ENCODE measurements at places on chromosomes 6 and 20.
A peak's percentile ranks its signal among the peaks of the same experiment; 100 is the strongest.

DNA sequence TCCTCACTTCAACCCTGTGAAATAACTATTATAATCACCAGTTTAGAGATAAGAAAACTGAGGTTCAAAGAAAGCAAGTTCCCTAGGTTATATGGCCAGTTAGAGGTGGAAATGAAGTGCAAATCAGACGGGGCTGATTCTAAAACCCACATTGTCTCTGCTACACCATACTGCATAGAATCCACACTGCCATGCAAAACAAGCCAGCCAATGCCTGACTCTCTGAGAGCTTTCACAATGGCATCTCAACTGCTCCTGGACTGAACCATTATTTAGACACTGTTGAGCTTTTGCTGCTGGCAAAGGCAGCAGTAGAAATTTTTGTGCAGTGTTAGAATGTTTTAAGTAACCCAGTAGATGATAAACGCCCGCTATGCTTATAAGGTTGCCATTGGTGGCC lies 195.2 kb upstream of the CNR1 start:
- DNase-seq = no peak

DNA sequence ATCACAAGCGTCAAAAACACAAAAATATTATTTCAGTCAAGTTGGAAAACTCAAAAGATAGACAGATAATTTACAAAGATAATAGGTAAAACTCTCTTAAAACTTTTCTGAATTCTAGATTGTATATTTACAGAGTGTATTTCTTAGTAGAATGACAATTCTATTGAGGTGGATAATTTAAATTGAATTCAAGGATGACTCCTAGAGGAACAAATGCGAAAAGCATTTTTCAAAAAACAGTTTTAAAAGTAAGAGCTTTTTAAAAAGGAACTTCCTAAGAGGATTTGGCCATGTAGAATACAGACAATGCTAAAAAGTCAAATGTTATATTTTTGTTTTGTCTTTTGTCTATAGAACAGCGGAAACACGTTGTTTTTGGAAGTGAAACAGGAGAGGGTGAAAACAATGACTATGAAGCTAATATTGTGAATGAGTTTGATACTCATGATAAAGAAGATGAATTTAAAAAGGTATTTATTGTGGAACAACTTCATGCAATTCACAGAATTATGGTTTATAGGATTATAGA lies 90.1 kb downstream of the DNAH8 start:
- no peak for DNase-seq

- DNase-seq = no peak
Observed at GRCh38 chr6:6840831-6841291, 252.3 kb downstream of the LY86 start.

DNA sequence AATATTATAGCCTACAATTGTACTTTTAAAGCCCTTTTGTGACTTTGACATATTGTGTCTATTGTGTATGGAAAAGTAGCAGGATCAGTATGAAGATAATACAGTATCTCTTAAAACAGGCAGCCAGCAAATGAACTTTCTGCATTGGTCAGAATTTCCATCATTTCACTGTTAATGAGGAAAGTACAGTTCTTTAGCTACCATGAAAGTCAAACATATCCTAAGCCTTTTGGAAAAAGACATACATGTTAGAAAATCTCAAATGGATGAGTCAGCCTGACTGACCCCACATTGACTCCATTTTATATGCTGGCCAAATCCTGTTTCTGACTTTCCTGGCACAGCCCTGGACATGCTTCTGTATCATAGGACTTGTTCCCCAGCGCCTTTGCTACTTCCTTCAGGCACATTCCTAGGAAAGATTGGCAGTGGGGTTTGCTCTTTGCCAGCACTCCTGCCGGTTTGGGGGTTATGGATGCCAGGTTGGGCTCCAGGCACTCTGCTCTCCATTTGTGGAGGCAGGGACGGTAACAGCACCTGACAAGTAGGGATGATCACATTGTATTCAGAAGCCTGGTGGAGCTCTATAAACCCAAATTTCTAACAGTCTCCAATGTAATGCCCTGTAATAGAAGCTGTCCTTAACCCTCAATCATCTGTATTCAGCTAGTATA lies 43.7 kb downstream of the TOP1 start:
- peak; percentile 49 for DNase-seq

DNA sequence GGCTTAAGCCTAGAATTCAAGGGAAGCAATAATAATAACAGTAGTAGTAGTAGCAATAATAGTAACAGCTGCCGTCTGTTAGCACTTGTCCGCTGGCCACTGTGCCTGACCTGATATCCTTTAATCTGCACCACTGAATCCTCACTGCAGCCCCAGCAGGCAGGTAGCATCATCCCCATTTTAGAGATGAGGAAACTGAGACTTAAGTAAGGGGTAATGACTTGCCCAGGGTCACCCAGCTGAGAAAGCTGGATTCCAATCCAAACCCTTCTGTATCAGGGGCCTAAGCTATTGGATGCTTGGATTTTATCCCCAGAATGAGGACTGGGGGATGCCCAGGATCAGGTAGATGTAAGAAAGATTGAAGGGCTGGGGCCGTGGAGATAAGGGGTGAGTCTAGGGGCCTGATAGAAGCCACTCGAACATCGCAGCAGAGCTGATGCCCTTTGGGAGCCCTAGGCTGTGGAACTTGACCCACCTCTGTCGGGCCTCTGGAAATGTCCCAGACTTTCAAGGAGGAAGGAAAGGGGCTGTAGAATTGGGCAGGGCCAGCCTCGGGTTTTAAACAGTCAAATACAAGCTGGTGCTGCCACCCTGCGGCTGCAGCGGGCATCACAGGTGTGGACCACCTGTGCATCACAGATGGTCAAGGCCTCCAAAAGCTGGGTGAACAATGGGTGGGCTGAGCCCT lies 102.1 kb upstream of the MYL9 start:
- DNase-seq = peak; percentile 47

DNA sequence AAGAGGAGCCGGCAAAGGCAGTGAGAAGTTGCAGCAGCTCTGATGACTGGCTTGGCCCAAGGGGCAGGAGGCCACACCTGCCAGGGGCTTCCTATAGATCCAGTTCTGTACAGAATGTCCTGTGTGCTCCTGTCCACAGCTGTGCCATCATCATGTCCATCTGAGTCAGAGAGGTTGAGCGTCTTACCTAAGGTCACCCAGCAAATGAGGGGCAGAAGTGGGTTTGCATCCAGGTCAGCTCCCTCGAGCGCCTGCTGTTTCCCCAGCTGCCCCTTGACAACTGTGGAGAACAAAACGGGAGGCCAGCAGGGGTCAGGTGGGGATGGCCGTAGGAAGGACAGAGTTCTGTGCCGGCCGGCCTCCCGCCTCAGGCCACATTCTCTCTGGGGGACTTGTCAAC lies 47.6 kb downstream of the DLGAP4 start:
- no peak for DNase-seq

DNA sequence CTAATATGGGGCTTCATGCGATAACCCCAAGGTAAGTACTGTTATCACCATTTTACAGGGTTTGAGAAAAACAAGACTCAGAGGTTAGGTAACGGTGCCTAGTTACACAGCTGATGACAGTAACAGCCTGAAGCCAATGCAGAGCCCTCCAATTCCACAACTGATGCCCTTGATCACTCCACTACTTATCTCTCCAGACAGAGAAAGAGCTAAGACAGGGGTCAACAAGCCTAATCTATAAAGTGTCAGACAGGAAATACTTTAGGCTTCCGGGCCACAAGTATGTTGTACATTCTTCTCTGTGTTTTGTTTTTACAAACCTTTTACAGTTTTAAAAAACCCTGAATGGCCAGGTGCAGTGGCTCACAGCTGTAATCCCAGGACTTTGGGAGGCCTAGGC lies 50.9 kb downstream of the MAP7 start:
- DNase-seq = no peak

DNA sequence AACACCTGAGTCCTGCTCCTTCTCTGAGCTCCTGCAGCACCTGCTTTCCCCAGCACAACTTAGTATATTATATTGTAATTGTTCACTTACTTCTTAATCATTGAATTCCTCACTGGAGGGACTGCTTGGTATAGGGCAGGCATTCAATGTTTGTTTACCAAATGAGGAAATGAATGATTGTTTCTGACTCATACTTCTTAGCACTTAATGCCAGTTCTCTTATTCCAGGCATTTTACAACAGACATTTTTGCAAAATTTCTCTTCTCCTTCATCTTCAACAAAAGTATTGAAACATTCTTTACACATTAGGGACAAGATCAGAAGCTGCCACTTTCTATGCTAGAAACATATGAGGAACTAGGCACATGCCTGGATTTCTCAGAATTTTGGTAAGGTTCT lies 119.4 kb downstream of the TBX18 start:
- no peak for DNase-seq

DNA sequence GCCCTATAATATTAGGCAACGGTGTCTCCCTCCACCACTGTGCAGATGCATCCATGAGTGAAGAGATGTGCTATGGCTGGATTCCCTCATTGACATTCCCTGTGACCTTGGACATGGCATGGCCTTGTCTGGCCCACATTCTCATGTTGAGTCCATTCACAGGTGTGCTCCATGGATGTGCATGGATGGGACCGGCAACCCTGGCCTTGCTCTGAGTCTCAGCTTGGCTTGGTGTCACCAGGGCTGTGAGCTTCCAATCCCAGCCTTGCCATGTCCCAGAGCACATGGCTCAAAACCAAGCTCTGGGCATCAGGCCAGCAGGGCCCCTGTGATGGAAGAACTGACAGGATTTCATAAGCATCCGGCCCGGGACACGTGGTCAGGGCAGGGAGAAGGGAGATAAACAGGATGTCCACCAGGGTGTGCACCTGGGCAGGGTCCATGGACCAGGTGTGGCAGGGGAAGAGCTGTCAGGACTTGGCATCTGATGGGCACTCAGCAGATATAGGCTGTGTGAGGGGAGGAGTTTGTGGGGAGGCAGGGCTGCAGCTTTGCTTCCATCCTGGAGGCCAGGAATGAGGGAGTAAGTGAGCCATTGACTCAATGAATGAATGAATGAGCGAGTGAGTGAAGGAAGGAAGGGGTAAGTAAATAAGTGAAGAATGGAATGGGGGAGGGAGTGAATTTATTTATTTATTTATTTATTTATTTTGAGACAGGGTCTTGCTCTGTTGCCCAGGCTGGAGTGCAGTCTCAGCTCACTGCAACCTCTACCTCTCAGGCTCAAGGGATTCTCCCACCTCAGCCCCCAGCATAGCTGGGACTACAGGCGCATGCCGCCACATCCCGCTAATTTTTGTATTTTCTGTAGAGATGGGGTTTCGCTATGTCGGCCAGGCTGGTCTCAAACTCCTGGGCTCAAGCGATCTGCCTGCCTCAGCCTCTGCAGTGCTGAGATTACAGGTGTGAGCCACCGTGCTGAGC lies 15.7 kb downstream of the NRSN2 start:
- DNase-seq = peak; percentile 76

GRCh38 chr6:133953634-133954415 lies 801 bp downstream of the TBPL1 start:
- DNase-seq = peak; percentile 78

DNA sequence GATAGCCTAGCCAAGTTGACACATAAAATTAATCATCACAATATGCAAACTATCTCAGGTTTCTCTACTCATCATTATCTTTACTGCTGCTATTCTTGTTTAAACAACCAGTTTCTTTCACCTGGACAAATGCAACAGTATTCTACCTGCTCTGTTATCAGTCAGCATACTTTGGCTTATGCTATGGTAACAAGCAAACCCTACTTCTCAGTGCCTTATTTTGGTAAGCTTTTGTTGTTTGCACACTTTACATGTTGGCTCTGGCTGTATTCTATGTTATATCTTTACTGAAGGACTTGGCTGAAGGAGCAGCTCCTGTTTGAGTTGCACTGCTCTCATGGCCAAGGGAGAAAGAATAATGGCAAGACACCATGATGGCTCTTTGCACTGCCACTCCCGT lies 463.1 kb downstream of the EPM2A start:
- DNase-seq = no peak

Data from erythroblast (primary cell).